ENCODE measurements at places on chromosomes 3 and 15.

DNA sequence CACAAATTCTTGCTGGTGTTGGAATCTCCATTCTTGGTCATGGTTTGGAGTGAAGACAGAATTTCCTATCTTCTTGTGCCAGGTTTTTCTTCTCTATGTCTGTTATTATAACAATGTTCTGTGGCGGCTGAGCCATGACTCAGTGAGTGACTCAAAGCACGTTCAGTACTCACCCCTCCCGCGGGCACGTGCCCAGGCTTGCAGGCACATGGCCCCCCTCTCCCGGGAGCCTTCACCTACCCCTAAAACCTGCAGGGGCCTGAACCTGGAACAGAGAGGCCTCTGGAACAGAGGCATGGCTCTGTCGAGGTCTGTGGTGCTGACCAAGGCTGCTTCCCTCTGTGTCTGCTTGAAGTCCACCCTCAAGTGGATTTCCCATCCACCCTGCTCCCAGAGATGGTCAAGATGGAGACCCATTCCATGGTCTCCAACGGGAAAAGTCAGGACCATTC lies 27.6 kb downstream of the PLXNB1 start:
- DNase-seq, result peak; percentile 77

- no peak for DNase-seq
Measured at GRCh38 chr15:96701877-96702276, 371.4 kb downstream of the NR2F2 start.

GRCh38 chr3:12275974-12276650 lies 12.8 kb upstream of the PPARG start:
- DNase-seq, result no peak

DNA sequence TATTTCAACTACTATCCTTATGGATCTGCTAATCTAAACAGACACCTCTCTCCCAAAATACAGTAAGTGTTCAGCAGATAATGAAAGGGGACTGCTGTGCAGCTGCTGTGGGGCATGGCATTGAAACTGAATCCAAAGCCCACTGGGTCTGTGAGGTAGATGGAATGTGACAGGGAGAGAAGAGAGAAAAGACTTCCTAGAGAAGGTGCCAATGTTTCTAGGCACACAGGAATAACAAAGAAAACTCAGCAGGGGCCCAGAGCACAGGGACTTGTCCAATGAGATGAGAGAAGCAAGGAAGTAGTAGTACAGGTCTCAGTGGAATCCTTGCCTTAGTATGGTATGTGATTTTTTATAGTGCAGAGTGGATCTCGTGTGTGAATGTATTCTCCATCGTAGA lies 457.8 kb downstream of the IL5RA start:
- DNase-seq, result no peak

- no peak for DNase-seq
Measured at GRCh38 chr3:185175370-185175987, 22.6 kb upstream of the C3orf70 start.

GRCh38 chr3:48548126-48548525 lies 8.5 kb downstream of the PFKFB4 start:
- no peak for DNase-seq

GRCh38 chr3:146585156-146585555 lies 20.0 kb downstream of the PLSCR5 start:
- no peak for DNase-seq

DNA sequence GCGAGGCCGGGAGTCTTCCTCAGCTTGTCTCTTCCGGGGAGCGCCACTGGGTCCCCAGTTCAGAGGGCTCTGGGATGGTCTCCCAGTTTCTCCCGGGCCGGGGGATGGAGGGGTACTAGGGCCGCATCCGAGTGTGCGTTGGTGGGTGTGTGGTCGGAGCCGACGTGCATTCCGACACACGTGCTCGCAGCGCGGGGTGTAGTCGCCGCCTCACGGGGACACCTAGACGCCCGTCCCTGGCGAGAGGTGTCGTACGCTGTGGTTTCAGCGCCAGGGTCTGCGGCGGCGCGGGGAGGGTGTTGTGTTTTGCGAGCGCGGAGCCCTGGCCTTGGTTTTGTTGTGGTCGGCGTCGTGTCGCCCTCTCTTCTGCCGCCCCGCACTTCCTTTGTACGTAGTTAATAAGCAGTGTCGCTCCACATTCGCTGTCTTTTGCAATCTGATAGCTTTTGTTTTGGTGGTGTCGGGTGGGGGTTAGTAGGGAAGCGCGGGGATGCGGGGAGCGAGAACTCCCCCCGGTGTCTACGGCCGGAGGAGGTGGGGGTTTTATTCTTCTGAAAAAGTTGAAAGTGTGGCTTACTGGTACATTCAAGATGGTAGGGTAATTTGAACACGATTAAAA lies 2.2 kb downstream of the IGF1R start:
- peak; percentile 18 for DNase-seq

DNA sequence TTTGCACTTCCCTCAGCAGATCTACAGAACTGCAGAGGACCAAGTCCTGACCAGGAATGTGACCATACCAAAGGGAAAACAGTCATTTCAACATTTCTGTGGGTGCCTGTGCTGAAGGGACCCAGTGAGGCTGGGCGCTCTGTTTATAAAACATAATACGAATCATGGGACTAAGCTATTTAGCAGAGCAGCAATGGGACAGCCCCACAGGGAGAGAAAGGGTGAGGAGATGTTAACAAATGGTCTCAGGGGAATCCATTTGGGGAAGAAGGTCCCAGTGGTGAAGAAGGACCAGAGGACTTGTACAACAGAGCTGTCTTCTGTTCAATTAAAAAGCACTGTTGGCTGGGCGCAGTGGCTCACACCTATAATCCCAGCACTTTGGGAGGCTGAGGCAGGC lies 1025.4 kb downstream of the FHIT start:
- no peak for DNase-seq

DNA sequence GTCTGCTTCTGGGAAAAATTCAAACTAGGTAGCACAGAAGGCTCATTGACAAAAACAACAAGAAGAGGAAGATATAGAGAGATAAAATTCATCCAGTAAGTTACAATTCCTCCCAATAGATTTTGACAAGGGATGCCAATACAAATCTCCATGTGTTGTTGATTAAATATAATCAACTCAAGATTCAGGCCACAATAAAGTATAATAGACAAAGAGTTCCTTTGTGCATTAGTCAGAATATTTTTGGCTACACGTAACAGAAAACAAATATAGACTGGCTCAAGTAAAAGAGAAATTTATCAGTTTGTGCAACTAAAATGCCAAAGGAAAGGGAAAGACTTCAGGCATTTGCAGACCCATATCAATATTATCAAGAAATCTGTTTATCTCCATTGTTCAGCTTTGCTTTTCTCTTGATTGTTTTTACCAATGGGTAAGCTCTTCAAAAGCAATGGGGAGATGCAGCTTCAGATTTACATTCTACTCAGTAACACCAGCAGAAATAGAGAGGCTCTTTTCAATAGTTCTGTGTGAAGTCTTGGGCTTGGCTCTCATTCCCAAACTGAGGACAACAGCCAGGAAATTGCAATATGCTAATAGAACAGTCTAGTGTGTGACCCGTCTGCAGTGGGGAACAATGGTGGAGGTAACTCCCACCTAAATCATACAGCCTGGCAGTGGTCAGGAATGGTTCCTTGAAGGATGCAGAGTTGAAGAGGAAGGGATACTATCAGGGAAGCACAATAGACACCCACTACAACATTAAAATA lies 77.6 kb upstream of the PROK2 start:
- no peak for DNase-seq

DNA sequence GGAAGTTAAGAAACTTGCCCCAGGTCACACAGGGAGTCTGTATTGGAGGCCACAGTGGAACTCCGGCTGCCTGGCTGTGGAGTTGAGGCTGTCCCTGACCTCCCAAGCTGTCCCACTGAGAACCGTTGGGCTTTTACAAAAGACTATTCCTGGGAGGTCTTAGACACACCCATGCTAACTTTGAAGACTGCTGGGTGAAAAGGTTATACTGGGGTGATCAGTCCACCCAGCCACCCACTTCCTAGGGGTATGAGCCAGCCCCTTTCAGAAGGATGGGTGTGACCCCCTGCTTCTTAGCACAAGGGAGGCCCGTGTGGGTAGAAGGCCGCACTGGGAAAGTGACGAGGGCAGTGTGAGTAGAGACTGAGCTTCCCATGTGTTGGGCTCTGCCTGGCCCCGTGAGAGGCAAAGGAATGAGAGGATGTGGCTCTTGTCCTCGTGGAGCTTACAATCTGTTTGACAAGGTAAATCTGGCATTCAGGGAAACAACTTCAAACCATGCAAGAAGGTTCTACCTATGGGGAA lies 19.0 kb downstream of the MRAS start:
- no peak for DNase-seq

DNA sequence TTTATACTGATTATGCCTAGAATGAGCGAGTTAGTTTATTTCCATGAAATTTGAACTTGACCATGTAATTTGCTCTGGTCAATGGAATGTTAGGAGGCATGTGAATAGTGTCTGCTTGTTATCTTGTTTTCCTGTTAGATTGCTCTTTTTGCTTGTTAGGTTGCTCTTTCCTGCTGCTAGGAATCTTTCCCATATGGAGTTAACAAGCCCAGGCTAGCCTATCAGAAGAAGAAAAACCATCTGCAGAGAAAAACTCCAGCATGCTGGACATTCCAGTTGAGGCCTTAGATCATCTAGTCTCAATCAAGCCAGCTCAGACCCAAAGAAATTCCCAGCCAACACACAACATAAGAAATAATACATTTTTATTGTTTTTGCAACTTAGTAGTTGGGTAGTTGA lies 470.2 kb upstream of the AGTR1 start:
- DNase-seq, result no peak

- DNase-seq, result no peak
Measured at GRCh38 chr15:75032395-75032794, 9.0 kb downstream of the PPCDC start.

DNA sequence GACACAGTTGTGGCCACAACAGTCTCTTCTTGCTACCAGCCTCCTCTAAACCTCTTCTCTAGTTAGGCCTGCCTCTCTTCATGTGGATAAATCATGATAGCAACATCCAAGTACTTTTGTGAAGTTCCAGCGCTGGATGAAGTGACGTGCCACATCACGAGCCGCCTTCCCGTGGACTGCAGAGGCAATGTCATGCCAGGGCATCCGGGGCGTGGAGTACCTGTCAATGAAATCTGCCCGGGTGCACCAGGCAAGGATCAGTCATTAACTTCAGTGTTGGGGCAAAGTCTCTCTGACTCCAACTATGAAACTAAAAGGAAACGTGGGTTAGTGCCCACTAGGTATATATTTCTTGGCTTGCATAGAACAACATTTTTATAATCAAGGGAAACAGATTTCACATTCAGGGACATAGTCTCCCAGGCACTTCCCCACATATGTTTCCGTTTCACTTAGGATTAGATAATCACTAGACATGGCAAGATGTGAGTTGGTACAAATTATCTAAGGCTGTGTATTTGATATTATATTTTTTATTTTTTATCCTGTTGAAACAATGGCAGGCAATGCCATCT lies 133.6 kb downstream of the PLD1 start:
- DNase-seq, result no peak

- DNase-seq, result no peak
Measured at GRCh38 chr3:15287565-15288330, 44.6 kb downstream of the SH3BP5 start.

DNA sequence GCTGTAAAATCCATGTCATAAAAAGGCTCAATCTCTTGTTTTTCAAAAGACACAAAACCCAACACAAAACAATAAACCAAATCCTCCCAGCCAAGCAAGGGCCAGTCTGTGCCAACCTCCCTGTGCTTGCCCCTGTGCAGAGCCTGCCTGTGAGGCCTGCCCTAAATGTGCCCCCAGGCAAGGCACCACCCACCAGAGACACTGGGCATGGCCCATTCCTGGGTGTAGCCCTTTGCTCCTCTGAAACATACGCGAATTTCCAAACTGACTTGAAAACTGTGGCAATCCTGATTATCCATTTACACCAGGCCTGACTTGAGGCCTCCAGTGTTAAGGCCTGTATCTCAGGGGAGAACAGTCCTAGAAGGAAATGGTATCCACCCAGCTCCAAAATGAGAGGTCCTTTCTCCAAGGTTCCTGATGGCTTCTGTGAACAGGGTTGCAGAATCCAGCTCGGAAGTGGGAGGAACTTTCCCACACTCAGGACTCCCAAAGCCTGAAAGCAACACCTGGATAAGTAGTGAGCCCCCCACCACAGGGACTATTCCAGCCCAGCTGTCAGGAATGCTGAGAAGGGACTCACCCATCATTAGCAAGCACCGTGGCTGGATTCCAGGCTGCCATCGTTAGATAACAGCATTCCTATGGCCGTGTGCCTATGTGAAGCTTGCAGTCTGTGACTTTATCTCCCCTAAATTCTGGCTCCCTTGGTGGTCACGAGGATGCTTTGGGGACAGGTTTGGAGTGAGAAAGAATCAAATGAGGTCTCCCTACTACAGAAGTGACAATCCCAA lies 61.8 kb downstream of the CACNA2D2 start:
- no peak for DNase-seq

GRCh38 chr3:174859756-174860155 lies 622 bp downstream of the NAALADL2 start:
- DNase-seq, result peak; percentile 44

DNA sequence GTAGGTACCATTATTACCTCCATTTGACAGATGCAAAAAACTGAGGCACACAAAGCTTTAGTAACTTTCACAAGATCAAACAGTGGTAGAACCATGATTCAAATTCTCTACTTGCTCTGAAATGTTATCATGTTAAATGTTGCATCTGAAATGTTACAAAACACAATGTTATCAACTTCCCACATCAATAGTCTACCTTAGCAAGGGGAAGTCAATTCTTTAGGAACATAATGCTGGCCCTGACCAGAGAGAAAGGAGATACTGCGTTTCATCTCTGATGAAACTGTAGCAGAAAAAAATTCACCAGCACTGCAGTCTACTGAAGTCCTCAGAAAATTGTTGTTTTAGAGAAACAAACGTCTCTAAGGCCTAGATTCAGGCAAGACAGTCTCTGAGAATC lies 174.1 kb downstream of the SATB1 start:
- DNase-seq, result no peak

GRCh38 chr15:98683831-98684230 lies 35.5 kb downstream of the IGF1R start:
- DNase-seq, result no peak

DNA sequence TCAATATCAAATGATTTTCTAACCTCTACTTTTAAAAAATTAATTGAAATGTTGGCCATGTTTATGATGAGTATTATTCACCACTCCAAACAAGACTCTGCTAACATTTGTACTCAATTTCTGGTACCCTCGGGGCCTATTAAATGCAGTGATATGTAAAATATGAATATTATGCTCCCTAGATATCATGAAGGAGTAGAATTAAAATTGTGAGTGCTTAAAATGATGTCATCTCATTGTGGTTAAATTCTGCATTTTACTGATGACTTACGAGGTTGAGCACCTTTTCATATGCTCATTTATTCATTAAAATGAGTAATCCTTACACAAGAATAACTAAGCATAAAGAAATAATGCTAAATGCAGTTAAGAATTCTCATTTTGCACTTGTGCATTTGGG lies 159.9 kb downstream of the OCA2 start:
- no peak for DNase-seq

DNA sequence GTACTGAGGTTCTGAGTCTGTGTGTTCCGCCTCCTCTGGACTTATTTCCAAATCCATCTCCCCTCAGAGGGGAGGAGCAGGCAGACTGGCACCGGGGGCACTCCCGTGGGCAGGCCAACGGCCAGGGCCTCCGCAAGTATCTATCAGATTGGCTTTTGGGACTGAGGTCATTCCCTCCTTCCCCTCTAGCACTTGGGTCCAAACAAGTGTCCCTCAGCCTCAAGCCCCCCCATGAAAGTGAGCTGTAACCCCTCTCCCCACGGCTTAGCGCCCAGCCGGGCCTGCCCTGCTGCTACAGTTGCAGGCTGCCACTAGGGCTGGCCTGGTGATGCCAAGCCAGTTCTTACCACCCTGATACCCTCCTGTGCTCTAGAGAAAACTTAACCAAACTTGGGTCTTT lies 17.4 kb downstream of the ITGA11 start:
- no peak for DNase-seq
